Activated naive CD8-positive, alpha-beta T cell treated with anti-CD3 and anti-CD28 coated beads for 36 hours (primary cell): ENCODE measurements at places on chromosomes 2 and 18.

- DNase-seq = no peak
Measured at GRCh38 chr2:157820193-157820592, 55.9 kb downstream of the ACVR1 start.

DNA sequence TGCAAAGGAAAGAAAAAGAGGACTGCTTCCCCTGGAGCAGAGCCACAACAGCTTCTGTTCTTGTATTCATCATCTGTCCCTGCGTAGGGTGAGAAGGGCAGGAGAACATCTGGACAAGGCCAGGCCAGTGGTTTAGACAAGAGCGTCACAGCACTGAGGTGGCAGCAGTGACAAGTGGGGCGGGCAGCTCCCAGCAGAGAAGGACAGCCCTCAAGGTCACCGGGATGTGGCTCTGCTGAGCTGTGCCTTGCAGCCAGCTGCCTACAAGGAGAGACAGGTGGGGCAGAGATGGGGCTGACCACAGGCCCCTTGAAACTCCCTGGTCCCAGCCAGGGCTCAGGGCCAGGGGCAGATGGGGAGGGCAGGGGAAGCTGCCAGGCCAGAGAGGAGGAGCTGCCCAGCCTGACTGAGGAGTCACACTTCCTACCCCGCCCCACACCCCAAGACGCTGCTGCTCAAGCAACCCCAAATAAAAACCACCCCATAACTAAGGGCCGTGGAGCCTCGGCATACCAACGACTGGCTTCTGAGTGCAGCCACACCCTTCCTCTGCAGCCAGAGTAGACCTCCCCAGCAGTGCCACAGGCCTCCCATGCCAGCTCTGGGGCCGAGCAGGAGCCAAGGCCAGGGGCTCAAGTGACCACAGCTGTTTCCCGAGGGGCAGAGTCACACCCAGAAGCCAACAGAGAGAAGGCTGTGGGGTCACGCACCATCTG, 5.4 kb downstream of the RAB11FIP5 start:
- no peak for DNase-seq

- no peak for DNase-seq
Measured at GRCh38 chr2:84116143-84116542, 342.9 kb downstream of the SUCLG1 start.

DNA sequence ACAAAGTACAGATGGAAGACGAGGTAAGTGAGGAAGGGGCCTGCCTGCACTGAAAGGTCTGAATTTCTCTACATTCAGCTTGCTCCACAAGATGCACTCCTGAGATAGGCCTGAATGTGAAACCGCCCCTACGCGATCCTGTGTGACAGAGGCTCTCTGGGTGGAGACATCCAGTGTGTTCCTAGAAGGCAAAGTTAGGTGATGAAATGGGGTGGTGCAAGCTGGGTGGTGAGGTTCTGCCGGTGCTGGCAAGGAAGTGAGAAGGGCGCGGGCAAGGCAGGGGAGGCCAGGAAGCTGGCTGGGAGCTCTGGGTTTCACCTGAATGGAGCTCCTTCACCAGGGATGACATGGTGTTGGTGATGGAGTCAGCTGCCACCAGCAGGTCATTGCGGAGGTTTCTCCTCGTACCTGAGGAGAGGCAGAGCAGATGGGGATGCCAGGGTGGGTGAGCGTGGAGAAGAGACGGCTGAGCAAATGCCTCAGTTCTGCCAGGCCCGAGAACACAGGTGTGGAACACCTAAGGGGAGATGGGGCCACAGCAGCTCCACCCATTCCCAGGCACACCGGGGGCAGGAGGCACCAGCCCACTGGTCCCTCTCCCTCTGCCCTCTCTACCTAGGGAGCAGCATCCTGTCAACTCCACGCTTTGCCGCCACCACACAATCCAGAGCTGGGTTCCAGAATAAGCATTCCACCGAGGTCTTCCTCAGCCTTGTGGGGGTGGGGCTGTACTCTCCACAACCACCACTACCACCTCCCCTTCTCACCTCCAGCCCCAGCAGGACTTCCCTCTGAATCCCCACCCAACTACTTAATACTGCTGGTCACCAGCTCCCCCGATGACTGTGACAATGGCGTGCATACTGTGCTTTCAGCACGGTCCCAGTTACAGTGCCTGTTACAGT, 45.5 kb upstream of the DNMT3A start:
- DNase-seq = no peak

GRCh38 chr2:228433721-228434120, 252.2 kb upstream of the SPHKAP start:
- DNase-seq = no peak

GRCh38 chr2:30031184-30031583, 109.8 kb upstream of the ALK start:
- no peak for DNase-seq

DNA sequence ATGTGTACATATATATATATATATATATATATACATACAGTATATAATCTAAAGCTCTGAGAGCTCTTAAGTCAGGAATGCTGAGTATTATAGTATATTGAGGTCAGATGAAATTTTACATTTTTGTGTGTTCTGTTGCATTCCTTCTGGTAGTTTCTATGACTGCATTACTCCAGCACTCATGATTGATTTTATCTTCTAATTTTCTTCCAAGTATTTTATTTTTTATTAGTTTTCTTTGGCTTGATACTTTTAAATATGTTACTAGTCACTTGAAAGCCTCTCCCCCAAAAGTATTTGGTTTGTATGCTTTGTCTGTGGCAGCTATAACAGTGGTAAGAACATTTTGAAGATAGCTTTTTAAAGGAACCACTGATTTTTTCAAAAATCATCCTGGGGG, 25.0 kb downstream of the METTL21A start:
- DNase-seq = no peak

DNA sequence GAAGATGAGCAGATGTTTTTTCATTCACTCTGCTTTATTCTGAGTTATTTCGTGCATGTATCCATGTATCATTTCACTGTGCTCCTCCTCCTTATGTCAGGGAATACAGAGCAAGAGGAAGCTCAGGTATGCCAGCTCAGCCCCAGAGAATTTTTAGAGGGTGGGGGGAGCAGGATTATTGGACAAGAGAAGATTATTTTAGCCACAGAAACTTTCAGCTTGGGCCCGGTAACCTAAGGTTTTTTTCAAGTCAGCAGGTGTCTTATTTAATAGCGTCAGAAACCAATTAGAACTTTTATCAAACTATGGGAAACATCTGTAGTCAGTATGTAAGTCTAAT, 232.9 kb upstream of the SIX3 start:
- DNase-seq = no peak

- DNase-seq = no peak
Measured at GRCh38 chr18:62279561-62279960, 45.5 kb upstream of the TNFRSF11A start.
